ENCODE measurements at places on chromosomes 7 and 10. TPM values are rescaled to one million over a fixed set of nuclear protein-coding genes. Genes with fewer than 3 reads are reported as not detected.

The TMEM225B gene
- total RNA-seq, result 0.19 TPM

The VPS37D gene
- total RNA-seq, result 3.3 TPM

- peak overlapping the region; percentile 13 for H3K27ac ChIP-seq
- H3K27me3 ChIP-seq, result peaks cover 3% of the 10 kb centered on the region
- DNase-seq, result no peak
- H3K4me3 ChIP-seq, result no peak overlapping the region
- H3K4me1 ChIP-seq, result peaks cover 77% of the 10 kb centered on the region
Measured at GRCh38 chr10:680146-680545, 9.3 kb downstream of the DIP2C start.

DNA sequence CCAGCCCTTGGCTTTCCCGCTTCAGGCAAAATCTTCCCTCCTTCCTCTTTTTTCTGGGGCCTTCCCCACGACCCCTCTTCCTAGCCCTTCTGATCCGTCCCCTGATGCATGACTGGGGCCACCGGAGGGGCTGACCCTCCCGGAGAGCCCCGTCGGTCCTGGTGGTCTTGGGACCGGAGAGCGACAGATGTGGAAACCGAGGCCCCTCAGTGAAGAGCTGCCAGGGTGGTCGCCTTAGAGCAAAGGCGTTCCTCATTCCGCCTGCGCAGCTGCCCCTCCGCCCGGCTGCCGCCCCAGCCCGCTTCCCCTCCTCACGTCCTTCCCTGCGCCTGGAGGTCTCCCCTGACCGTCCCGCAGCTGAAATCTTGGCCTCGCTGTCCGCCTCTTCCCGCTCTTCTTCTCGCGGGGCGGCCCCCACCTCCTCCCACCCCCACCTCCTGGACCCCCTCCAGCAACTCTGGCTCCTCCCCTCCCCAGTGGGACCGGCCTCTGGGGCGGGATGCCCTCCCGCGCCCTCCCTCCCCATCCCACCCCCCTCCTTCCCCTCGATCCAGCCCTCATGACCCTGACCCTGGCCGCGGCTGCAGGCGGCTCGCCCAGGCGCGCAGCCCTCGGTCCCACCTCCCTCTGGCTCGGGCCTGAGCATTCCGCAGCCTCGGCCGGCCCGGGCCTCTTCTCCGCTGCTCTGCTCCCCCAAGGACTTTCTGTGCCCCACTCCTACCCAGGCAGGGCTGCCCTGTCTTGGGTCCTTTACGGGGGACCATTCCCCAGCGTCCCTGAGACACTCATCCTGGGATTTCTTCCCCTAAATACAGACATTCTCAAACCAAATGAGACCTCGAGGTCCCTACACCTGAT lies at the start of gene RARRES2:
Gene RARRES2 (minus strand): TSS at position 367 of the 858 bp plus-strand sequence. CDS start 1,020 bp downstream, outside the sequence.
- H3K36me3 ChIP-seq, result no peaks in the 10 kb centered on the region
- no peak for DNase-seq
- H3K4me1 ChIP-seq, result peaks cover 6% of the 10 kb centered on the region
- peaks cover 30% of the 10 kb centered on the region for H3K27me3 ChIP-seq
- no peak within 1 kb of the TSS for H3K27ac ChIP-seq
- no peak within 1 kb of the TSS for H3K4me3 ChIP-seq

DNA sequence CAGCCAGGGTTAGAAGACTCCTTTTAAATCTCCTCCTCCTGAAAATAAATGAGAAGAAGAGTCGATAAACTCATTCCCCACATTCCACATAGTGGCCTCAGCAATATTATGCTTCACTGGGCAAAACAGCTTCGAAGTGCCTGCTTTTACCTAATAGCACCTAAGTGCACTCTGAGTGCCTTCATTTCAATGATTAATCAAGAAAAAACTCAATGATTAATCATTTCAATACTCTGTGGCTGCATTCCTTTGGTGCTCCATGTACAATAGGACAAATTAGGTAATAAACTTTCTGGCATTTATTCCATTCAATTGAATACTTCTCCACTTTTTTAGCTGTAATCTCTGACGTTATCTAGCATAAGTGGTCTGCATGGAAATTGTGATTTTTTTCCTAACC lies 174.6 kb downstream of the CCDC71L start:
- peaks cover 21% of the 10 kb centered on the region for H3K36me3 ChIP-seq
- DNase-seq, result peak; percentile 83
- H3K4me3 ChIP-seq, result peak overlapping the region; percentile 66
- peaks cover 66% of the 10 kb centered on the region for H3K4me1 ChIP-seq
- peak overlapping the region; percentile 84 for H3K27ac ChIP-seq

DNA sequence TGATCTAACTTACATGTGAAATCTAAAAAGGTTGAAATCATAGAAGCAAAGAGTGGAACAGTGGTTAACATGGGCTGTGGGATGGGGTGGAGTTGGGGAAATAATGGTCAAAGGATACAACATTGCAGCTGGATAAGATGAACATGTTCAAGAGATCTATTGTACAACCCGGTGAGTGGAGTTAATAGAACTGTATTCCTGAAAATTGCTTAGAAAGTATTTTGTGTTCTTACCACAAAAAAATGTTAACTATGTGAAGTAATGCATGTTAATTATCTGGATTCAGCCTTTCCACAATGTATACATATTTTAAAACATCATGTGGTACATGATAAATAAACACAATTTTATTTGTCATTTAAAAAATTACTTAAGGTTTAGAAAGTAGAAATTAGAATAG lies 271.0 kb upstream of the LRRTM3 start:
- no peaks in the 10 kb centered on the region for H3K27me3 ChIP-seq
- no peaks in the 10 kb centered on the region for H3K36me3 ChIP-seq
- DNase-seq, result no peak
- no peaks in the 10 kb centered on the region for H3K4me1 ChIP-seq
- no peak overlapping the region for H3K4me3 ChIP-seq

- H3K36me3 ChIP-seq, result peaks cover 42% of the 10 kb centered on the region
- DNase-seq, result no peak
- H3K4me1 ChIP-seq, result no peaks in the 10 kb centered on the region
- peaks cover 4% of the 10 kb centered on the region for H3K27me3 ChIP-seq
Measured at GRCh38 chr10:31687663-31688482, 240.8 kb downstream of the ARHGAP12 start.

- peak; percentile 15 for DNase-seq
- H3K27ac ChIP-seq, result no peak overlapping the region
- no peak overlapping the region for H3K4me3 ChIP-seq
- H3K4me1 ChIP-seq, result peaks cover 54% of the 10 kb centered on the region
- H3K36me3 ChIP-seq, result no peaks in the 10 kb centered on the region
- H3K27me3 ChIP-seq, result peaks cover 2% of the 10 kb centered on the region
Measured at GRCh38 chr10:102678842-102679289, 34.6 kb downstream of the TRIM8 start.

DNA sequence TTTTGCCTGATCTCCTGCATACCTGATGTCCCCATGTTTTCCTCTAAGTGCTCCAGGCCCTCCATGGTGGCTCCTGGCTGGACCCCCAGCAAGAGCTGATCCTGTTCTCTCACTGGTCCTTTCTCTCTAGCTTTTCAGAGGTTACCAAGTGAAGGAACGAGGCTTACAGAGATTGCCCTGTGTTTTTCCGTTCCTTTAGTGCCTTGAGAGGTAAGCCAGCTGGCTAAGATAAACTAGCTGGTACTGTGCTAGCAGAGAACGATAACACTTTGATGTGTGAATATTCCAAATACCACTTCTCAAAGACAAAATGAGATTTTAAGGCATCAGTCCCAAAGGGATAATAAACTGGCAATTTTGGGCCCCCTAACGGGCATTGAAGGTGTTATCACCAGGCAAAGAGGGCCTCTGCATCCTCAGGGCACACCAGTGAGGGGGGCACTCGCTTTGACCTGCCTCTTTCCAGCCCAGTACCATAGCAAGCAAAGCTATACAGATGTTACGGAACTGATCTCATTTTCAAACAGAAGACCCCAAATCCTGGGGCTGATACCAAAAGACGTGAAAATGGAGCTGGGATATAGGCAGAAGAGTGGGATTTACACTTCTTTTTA lies 8.4 kb upstream of the CCNY start:
- H3K36me3 ChIP-seq, result peaks cover 10% of the 10 kb centered on the region
- DNase-seq, result no peak
- peak overlapping the region; percentile 89 for H3K27ac ChIP-seq
- peaks cover 73% of the 10 kb centered on the region for H3K4me1 ChIP-seq
- no peak overlapping the region for H3K4me3 ChIP-seq

- peaks cover 36% of the 10 kb centered on the region for H3K4me1 ChIP-seq
- peaks cover 12% of the 10 kb centered on the region for H3K36me3 ChIP-seq
- no peak for DNase-seq
- H3K27ac ChIP-seq, result no peak overlapping the region
- H3K4me3 ChIP-seq, result no peak overlapping the region
Measured at GRCh38 chr10:78304091-78305045, 270.7 kb downstream of the RPS24 start.
